ENCODE measurements at places on chromosomes 11 and 22. TPM values are rescaled to one million over a fixed set of nuclear protein-coding genes. Genes with fewer than 3 reads are reported as not detected.

DNA sequence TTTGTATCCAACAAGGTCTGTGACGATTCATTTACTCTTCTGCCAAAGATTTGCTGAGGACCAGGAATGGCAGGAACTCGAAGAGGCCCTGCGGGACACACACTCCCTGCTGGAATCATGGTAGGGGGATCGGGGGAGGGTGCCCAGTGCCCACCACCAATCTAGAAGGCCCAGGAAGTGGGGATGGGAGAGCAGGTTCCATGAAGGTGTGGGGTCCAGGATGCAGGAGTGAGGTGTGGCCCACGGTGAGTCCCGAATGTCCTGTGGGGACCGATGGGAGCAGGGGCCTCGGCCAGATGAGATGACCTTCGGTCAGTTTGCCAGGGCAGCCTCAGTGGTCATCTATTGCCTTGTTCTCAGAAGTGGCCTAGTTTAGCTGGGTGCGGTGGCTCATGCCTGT, 492.7 kb downstream of the BRD1 start:
- peak; percentile 1 for DNase-seq

DNA sequence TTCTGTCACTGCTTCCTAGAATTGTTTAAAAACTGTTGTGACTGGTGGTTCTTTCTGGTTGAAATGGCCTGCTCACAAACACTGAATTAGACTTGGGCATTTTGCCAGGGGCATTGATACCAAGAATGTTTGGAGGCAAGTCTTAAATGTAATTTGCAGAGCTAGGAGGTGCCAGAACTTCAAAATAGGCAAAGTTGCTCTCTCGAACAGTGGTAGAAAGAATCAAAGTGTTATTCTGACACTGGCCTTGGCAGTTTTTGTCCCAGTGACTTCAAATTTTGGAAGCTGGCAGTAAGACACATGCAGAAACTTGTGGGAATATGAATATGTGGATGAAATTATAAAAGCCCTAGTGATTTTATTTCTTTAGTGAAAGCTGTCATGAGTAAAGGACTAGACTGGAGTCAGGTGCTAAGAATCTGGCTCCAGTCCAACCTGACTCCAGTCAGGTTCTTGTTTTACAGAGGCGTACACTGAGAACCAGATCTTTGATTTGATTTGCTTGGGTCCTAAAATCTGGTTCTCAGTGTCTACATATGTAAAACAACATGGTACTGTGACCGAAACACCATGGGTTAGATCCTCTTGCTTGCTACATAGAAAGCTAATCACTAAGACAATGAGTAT, 20.9 kb downstream of the SVIP start:
- DNase-seq, result no peak

GRCh38 chr11:124446916-124447315, 1.4 kb upstream of the OR8B8 start:
- no peak for DNase-seq

DNA sequence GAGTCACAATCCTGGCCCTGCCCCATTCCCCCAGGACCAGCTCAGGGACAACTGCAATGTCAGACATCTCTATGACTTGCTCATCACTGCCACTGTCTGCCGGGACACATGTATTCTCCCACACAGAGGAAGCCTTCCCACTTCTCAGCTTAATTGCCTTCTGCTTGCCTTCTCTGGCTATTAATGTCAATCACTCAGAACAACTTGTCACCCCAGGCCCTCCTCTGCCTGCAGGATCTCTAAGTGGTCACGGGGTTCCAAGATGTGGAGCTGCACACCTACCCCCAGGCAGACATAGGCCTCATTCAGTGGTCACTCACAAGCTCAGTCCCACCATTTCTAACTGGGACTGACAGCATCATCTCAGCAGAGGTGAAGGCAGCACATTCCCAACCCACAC, 15.1 kb downstream of the PLEKHA7 start:
- DNase-seq, result no peak

DNA sequence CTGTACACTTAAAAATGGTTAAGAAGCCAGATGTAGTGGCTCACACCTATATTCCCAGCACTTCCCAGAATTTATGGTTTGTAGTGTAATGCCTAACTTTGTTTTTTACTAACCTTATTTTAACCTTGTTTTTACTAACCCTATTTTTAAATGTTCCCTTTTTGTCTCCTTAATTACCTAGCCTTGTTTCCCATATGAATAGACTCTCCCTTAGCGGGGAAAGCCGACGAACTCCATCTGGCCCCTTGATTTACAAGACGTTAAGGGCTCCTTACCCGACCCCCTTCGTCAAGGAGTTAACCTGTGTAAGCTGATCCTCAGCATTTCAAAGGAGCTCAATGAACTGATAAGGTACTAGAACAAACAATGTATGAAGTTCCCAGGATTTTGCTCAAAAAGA, 17.1 kb downstream of the APOBEC3H start:
- DNase-seq, result no peak

GRCh38 chr11:72066855-72067254, 13.5 kb downstream of the NUMA1 start:
- DNase-seq, result no peak

GRCh38 chr22:20191803-20192202, 40.9 kb upstream of the CCDC188 start:
- DNase-seq, result no peak

The HTR3B gene
- total RNA-seq, result not detected

The NLRP14 gene
- total RNA-seq, result not detected

The SPA17 gene
- total RNA-seq, result 1.6 TPM

The SPTBN2 gene
- 1.2 TPM for total RNA-seq

The VPREB3 gene
- total RNA-seq, result not detected

Data from transverse colon (tissue), 4 donors.